PC-3 (cell line): ENCODE measurements at places on chromosomes 4 and X. TPM values are rescaled to one million over a fixed set of nuclear protein-coding genes. Genes with fewer than 3 reads are reported as not detected.
A peak's percentile ranks its signal among the peaks of the same experiment; 100 is the strongest.

DNA sequence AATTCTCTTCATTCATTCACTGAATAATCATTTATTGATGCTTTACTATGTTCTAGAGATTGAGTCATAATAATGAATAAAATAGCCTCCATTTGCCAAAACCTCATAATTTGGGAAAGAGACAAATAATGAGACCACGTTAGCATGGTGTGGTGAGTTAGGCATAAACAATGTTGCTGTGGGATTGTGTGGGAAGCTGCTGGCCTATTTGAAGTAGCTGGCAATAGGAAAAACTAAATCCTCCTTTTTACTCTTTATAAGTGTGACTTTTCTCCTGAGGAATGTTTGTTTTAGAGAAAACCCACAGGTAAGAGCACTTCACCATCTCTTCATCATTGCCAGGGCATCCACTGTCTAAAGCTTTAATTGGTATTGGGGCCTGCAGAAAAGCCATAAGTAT, 95.3 kb downstream of the AREG start:
- no peaks in the 10 kb centered on the region for H3K27me3 ChIP-seq
- H3K4me3 ChIP-seq = no peak overlapping the region
- no peaks in the 10 kb centered on the region for H3K36me3 ChIP-seq

DNA sequence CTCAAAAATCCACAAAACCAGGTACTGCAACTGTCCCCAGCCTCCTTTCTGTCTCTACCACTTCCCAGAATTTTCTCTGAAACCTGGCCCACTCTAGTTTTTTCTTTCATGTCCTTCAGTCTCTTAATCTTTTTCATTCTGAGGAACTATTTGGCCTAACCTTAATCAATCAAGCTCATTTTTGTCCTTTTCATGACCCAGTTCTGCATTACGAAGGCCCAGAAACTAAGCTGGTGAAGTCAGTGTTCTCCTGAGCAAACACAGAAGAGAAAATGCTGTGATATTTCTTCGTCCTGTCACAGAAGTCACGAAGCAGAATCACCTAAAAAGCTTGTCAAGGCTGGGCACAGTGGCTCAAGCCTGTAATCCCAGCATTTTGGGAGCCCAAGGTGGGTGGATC, 131.7 kb upstream of the EDNRA start:
- H3K27ac ChIP-seq = no peak overlapping the region
- H3K4me1 ChIP-seq = peaks cover 6% of the 10 kb centered on the region
- no peak overlapping the region for H3K4me3 ChIP-seq
- DNase-seq = no peak
- no peaks in the 10 kb centered on the region for H3K27me3 ChIP-seq

DNA sequence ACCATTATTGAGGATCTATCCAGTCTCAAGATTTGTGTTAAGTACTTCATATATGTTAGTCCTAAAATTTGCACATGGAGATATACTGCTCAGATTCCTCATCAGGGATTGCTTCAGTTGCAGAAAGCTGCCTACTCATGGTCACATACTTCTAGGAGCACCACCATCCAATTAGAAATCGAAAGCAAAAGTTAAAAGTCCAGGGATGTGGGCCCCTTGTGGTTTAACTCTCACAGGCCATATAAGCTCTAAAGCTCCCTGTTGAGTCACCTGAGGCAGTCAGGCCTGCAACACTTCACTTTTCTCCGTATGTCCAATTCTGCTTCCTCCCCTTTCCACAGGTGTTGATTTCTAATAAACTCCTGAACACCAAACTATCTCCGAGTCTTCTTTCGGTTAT, 84.2 kb downstream of the CNOT6L start:
- no peaks in the 10 kb centered on the region for H3K36me3 ChIP-seq
- no peak overlapping the region for H3K4me3 ChIP-seq
- H3K4me1 ChIP-seq = no peaks in the 10 kb centered on the region
- DNase-seq = no peak
- H3K27me3 ChIP-seq = no peaks in the 10 kb centered on the region

DNA sequence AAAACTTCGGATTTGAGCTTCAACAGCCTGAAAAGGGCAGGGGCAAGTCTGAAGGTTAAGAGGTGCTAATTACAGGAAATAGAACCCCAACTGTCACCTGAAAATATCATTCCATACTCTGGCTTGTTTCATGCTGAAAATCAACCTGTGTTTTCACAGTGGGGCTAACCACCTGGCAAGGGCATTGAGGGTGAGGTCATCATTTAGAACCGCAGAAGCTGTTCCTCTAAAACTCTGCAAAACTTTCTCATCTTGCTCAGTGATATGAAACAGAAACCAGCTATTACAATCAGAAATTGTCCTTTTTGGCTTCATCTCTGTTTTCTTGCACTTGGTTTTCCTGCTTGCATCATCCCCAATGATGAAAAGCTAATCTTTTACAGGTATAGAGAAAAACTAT, 247.6 kb downstream of the DCLK2 start:
- H3K4me1 ChIP-seq = no peaks in the 10 kb centered on the region
- H3K36me3 ChIP-seq = no peaks in the 10 kb centered on the region
- no peak overlapping the region for H3K27ac ChIP-seq
- no peaks in the 10 kb centered on the region for H3K27me3 ChIP-seq

- H3K36me3 ChIP-seq = no peaks in the 10 kb centered on the region
- H3K27ac ChIP-seq = no peak overlapping the region
- H3K4me1 ChIP-seq = peaks cover 10% of the 10 kb centered on the region; the same call in 1 of the 2 replicates
- H3K4me3 ChIP-seq = no peak overlapping the region
- DNase-seq = peak; percentile 59
Observed at GRCh38 chr4:8176547-8177399, 18.2 kb upstream of the ABLIM2 start.

- no peaks in the 10 kb centered on the region for H3K36me3 ChIP-seq
- no peak for DNase-seq
- no peak overlapping the region for H3K4me3 ChIP-seq
- H3K4me1 ChIP-seq = no peaks in the 10 kb centered on the region
Observed at GRCh38 chrX:55196688-55197087, 23.5 kb upstream of the PAGE5 start.

- peak overlapping the region; percentile 42 for H3K27ac ChIP-seq
- H3K27me3 ChIP-seq = no peaks in the 10 kb centered on the region
- peak; percentile 21 for DNase-seq
Observed at GRCh38 chr4:170674176-170674575, 584.4 kb upstream of the AADAT start.

DNA sequence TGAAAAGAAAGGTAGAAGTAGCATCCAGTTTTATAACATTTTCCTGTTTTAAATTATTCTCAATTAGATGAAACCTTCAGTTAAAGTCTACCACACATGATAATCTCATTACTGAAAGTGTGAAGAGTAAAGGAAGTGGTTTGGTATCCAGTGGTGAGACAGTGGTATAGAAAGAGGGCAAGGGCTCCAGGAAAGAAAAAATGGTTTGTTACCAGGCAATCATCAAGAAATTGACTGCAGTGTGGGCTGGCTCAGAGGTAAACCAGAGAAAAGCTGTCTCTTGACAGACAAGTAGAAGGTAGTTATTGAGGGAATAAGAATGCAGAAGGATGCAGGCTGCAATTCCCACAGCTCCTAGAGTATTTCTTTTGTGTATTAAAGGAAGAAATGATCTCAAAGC, 406.2 kb downstream of the TLL1 start:
- no peak overlapping the region for H3K27ac ChIP-seq
- no peaks in the 10 kb centered on the region for H3K27me3 ChIP-seq
- peaks cover 42% of the 10 kb centered on the region for H3K4me1 ChIP-seq
- H3K36me3 ChIP-seq = no peaks in the 10 kb centered on the region
- no peak for DNase-seq

DNA sequence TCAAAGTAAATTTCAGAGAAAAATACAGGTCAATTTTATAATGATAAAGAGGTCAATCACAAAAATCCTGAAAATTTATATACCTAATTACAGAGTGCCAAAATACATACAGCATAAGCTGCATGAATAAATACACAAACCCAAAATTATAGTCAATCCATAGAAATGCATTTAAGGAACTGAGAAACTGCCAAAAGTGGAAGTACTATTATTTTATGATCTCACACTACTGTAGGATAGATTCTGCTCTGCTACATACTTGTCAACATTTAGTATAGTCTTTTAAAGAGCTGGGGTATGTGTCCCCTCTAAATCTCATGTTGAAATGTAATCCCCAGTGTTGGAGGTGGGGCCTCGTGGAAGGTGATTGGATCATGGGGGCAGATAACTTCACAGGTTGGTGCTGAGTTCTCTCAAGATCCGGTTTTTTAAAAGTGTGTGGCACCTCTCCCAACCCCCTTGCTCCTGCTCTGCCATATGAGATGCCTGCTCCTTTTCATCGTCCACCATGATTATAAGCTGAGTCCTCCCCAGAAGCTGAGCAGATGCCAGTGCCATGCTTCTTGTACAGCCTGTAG, 31.8 kb downstream of the CHIC2 start:
- H3K4me1 ChIP-seq = peaks cover 2% of the 10 kb centered on the region
- no peak overlapping the region for H3K4me3 ChIP-seq
- H3K36me3 ChIP-seq = no peaks in the 10 kb centered on the region
- H3K27ac ChIP-seq = no peak overlapping the region
- no peak for DNase-seq

GRCh38 chrX:132486599-132487178, 2.1 kb downstream of the MBNL3 start:
- no peak overlapping the region for H3K27ac ChIP-seq
- H3K4me1 ChIP-seq = peaks cover 12% of the 10 kb centered on the region
- H3K27me3 ChIP-seq = no peaks in the 10 kb centered on the region

GRCh38 chr4:162170509-162170908, 6.7 kb upstream of the FSTL5 start:
- no peaks in the 10 kb centered on the region for H3K36me3 ChIP-seq
- H3K4me3 ChIP-seq = no peak overlapping the region
- no peak for DNase-seq
- no peak overlapping the region for H3K27ac ChIP-seq

- no peaks in the 10 kb centered on the region for H3K36me3 ChIP-seq
- no peak overlapping the region for H3K4me3 ChIP-seq
- DNase-seq = no peak
- no peak overlapping the region for H3K27ac ChIP-seq
- no peaks in the 10 kb centered on the region for H3K27me3 ChIP-seq
Observed at GRCh38 chrX:55816023-55816422, 98.5 kb downstream of the RRAGB start.

TCEAL2 gene
- total RNA-seq = not detected in 2 replicates

XKRX gene
- total RNA-seq = 0.46 and 0.55 TPM in 2 replicates

SORBS2 gene
- 3.1 and 3.6 TPM in 2 replicates for total RNA-seq

OCRL gene
- total RNA-seq = 18.7 and 19.4 TPM in 2 replicates

XAGE1B gene
- total RNA-seq = not detected in 2 replicates

SCML2 gene
- total RNA-seq = 3.5 and 4.8 TPM in 2 replicates

EXOC1L gene
- total RNA-seq = not detected in 2 replicates

MCF2 gene
- total RNA-seq = not detected in 2 replicates

NELFA gene
- total RNA-seq = 30.0 and 35.8 TPM in 2 replicates

FABP2 gene
- not detected in 2 replicates for total RNA-seq

FOXP3 gene
- not detected in 2 replicates for total RNA-seq

REELD1 gene
- total RNA-seq = not detected in 2 replicates

CCDC110 gene
- total RNA-seq = 0.62 TPM in 1 of 2 replicates, not detected in the other
